ENCODE measurements at places on chromosomes 11 and 22.

GRCh38 chr22:46931881-46932280 lies 169.4 kb downstream of the TBC1D22A start:
- no peak for DNase-seq

DNA sequence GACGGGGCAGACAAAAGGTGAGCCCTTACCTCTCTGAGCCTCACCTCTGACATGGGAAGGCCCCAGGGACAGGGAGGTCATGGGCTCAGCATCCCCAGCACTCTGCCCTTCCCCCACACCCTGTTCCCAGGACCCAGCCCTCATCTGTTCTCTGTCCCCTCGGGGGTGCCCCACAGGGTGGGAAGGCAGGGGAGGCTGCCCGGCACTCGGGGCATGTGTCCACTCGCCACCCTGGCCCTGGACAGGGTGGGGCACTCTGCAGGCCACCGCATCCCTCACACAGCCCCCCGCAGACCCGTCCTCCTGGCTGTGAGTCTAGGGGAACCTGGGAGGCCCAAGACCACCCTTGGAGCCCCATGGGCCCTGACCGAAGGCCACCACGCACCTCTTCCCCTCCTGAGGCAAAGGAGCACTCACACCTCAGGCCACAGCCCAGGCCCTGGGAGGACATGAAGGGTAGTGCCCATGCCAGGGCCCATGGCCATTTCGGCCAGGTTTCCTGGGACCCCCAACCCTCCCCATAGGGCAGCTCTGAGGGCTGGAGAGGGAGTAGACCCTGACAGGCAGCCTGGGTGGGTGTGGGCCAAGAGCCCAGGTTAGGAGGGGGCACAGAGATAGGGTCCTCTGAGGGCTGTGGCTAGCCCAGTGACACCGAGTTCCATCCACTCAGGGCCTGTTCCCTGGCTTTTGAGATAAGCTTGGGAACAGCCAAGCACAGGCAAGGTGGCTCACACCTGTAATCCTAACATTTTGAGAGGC lies 193.1 kb downstream of the IGLL1 start:
- no peak for DNase-seq

DNA sequence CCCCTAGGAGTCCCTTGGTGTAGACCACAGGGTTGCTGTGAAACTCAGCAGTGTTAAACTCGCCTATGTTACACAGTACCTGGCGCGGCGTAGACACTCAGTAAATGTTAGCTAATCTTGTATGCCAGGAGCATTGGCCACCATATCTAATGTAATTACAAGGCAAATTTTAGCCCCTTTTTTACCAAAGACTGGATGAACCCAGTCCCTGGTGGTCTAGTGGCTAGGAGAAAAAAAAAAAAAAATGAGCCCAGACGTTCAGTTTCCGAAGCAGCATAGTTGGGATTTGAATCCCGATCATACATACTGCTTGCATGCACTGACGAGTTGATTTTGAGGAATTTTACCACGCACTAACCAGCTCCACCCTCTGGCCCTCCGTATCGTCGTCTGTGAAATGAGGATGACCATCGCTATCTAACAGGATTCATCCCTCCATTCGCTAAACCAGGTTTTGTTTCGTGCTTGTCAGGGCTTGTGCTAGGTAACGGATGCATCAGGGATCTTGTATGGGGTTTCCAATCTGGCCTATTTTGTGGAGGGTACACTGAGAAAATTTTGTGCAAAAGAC lies 688 bp downstream of the PTS start:
- DNase-seq: no peak

DNA sequence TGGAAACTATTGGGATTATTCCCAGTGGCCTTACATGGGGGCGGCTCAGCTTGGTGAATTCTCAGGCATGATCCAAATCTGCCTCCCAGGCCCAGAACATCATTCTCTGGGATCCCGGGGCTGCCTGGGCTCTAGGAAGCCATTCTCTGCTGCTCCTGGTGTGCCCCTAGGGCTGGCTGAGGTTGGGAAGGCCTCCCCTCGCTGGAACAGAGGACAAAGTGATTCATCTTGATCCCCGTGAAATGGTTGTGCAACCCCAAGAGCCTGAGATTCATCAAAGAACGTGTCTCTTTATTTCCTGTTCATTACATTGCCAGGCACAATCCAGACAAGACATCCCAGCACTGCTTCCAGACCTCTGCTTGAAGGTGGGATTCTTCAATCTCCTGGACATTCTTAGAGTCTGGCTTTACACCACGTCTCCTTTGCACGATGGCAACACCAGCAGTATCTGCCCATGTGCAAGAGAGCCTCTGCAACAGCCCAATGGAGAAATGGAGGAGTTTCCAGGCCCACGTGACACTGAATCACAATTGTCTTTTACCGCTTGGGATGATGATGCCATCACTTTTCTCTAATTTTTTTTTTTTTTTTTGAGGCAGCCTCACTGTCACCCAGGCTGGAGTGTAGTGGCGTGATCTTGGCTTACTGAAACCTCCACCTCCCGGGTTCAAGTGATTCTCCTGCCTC lies 52.3 kb downstream of the TST start:
- DNase-seq: no peak

GRCh38 chr11:96242971-96243647 lies 99.9 kb downstream of the MAML2 start:
- DNase-seq: peak; percentile 97

DNA sequence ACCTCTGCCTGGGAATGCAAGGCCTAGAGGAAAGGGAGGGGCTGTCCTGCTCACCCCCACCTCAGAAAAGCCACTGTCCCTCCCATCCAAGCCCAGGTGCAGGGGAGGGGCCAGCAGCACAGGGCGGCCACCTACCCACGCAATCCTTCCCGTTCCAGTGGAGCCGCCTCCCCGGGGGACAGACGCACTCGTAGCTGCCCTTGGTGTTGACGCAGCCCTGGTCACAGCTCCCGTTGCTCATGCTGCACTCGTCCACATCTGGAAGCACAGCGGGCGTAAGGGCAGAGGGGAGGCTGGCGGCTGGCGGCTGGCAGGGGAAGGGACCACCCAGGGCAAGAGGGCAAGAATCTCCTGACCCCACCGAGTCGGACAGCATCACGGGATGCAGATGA lies 40.3 kb upstream of the TTLL12 start:
- no peak for DNase-seq

DNA sequence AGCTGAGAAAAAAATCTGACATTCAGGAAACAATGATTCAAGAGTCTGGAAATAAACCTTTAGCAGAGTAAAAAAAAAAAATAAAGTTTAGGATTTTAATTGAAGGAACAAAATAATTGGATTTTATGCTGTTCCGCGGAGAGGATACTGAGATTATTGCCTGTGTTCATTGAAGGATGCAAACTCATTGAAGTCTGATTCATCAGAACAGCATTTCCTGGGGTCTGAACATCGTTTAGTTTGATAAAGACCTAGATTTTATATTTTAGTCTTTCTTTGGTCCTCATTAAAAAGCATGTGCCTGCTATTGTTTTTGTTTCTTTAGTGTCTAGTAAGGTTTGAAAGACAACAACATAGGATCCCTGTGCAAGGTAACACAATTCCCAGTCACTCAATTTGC lies 4.5 kb downstream of the TLCD5 start:
- no peak for DNase-seq

DNA sequence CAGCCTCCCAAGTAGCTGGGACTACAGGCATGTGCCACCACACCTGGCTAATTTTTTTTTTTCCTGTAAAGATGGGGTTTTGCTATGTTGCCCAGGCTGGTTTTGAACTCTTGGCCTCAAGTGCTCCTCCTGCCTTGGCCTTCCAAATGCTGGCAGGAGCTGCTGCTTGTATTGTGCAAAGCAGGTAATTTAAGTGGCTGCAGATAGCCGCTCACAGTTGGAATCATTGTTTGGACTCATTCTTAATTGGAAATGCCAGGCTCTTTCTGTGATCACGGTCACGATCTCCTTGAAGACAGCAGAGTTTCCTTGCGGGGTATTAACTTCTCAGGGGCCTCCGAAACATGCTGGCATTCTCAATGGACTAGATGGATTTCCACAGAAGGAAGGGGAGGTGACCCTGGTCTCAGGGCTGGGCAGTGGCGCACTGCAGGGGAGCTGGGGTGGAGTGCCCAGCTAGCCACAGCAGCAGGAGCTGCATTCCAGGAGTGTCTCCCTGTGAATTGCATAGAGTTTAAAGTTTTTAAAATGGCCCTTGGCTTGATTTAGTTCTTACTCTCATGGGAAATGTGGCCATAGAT lies 136.1 kb downstream of the MORC2 start:
- no peak for DNase-seq

DNA sequence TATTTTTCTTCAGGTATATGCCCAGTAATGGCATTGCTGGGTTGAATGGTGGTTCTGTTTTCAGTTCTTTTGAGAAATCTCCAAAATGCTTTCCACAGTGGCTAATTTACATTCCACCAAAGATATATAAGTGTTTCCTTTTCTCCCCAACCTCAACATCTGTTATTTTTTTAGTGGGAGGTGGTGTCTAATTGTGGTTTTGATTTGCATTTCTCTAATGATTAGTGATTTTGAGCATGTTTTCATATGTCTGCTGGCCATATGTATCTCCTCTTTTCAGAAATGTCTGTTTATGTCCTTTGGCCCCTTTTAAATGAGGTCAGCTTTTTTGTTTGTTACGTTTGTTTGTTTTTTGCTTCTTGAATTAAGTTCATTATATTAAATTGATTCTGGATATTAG lies 760.2 kb downstream of the KCNA4 start:
- DNase-seq: no peak

- no peak for DNase-seq
Measured at GRCh38 chr11:95145430-95146060, 55.9 kb downstream of the ENDOD1 start.

- no peak for DNase-seq
Measured at GRCh38 chr11:5605849-5606248, 9.4 kb downstream of the TRIM6 start.

- no peak for DNase-seq
Measured at GRCh38 chr11:20162824-20163782, 2.8 kb upstream of the DBX1 start.

- DNase-seq: no peak
Measured at GRCh38 chr11:113862435-113862834, 12.9 kb downstream of the USP28 start.

DNA sequence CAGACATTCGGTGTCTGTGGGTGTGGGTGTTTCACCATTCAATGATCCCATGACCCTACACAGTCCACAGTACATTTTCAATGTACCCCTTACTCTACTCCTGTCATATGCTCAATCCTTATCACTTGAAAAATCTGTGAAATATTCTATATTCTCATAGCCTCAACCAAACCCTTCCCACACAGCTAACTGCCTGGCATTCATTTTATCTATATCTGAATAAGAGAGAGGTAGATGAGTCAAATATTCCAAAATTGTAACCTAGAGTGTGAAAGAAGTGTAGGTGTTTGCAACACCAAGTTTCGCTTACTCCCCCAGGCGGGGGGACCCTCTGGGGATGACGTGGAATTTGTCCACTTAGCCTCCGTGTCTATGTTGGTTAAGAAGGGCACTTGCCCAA lies 354.8 kb downstream of the ETS1 start:
- no peak for DNase-seq

DNA sequence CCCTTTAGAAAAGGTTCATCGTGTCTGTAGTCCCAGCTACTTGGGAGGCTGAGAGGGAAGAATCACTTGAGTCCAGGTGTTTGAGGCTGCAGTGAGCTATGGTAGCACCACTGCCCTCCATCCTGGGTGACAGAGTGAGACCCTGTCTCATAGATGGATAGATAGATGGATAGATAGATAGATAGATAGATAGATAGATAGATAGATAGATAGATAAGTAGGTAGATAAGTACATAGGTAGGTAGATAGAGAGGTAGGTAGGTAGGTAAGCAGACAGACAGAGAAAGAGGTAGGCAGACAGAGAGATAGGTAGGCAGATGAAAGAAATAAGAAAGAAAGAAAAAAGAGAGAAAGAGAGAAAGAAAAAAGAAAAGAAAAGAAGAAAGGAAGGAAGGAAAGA lies 156.4 kb downstream of the GRIK4 start:
- DNase-seq: no peak

DNA sequence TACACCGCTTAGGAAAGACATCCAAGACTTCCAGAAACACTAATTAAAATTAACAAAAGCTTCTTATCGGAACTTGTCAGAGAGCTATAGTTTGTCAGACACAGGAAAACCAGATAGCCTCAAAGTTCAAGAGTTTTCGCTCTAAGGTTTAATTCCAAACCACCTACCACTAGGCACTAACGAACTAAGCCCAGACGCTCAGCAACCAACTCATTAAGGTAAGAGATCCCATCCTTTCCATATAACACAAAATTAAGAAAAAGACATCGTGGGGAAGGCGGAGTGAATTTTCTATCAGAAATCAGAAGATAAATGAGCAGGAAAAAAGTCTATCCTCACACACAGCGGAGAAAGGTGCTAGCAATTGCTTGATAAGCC lies 382 bp downstream of the IMMP1L start:
- no peak for DNase-seq

GRCh38 chr11:96242191-96242847 lies 100.7 kb downstream of the MAML2 start:
- no peak for DNase-seq

GRCh38 chr11:102276362-102276761 lies 40.9 kb upstream of the BIRC3 start:
- DNase-seq: no peak

DNA sequence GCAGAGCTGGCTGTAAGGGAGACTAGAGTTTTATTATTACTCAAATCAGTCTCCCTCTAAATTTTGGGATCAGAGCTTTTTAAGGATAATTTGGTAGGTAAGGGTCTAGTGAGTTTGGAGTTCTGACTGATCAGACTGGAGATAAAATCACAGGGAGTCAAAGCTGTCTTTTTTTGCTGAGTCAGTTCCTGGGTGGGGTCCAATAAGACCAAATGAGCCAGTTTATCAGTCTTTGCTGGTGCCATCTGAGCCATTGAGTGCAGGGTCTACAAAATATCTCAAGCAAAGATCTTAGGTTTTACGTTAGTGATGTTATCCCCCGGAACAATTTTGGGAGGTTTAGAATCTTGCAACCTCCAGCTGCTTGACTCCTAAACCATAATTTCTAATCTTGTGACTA lies 935.1 kb upstream of the RAG2 start:
- DNase-seq: no peak

- DNase-seq: no peak
Measured at GRCh38 chr22:50179937-50180726, 5.6 kb upstream of the TRABD start.

DNA sequence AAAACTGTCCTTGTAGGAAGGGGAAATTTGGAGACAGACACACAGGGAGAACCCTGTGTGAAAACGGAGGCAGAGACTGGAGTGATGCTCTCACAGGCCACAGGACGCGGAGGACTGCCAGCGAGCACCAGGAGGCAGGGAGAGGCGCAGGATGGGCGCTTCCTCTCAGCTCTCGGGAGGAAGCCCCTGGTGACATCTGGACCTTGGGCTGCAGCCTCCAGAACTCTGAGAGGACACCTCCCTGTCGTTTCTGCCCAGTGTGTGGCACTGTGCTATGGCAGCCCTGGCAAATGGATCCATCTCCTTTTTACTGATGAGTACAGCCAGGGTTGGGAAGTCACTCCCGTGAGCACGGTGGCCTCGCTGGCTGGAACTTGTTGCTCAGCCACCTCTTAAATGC lies 73.9 kb downstream of the LRRC32 start:
- DNase-seq: no peak

- DNase-seq: peak; percentile 15
Measured at GRCh38 chr11:27296497-27296896, 66.5 kb downstream of the CCDC34 start.

All from KBM-7 (cell line).